ENCODE measurements at places on chromosomes 16 and 17.
A peak's percentile ranks its signal among the peaks of the same experiment; 100 is the strongest.

- DNase-seq = no peak
Observed at GRCh38 chr17:60792250-60792898, 114.7 kb downstream of the BCAS3 start.

DNA sequence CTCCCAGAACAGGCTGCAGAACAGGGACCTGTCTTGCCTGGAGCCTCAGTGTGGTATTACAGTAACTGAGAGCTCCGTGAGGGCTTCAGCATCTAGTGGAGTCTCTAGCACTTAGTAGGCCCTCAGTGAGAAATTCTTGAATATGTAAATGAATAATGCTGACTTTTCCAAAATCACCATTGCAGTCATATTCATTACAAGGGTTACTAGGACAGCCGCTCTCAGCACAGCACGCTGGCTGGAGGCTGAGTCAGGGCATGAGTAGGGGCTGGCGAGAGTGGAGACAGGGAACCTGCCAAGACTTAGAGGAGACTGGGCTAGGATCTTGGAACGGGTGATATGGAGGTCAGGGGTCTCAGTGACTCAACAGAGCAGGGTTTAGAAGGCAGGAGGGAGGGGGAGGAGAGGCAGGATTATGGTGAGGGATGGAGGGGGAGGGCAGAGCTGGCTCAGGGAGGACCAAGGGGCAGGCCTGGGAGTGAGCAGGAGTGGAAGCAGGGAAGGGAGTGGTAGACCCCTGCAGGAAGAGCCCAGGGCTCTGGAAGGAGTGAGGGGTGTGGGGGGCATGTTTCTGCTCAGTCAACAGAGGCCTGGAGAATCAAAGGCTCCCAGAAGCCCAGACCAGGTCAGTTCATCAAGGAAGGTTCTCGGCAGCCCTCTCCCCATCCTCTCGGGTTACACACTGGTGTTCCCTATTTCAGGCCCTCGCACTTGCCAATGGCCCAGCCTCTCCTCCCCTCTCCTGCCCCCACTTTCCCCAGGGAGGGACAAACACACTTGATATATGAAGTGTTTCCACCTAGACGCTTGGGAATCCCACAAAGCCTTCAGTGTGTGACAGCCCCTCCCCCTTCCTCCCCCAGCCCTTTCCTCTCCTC lies 42.3 kb downstream of the FZD2 start:
- no peak for DNase-seq

DNA sequence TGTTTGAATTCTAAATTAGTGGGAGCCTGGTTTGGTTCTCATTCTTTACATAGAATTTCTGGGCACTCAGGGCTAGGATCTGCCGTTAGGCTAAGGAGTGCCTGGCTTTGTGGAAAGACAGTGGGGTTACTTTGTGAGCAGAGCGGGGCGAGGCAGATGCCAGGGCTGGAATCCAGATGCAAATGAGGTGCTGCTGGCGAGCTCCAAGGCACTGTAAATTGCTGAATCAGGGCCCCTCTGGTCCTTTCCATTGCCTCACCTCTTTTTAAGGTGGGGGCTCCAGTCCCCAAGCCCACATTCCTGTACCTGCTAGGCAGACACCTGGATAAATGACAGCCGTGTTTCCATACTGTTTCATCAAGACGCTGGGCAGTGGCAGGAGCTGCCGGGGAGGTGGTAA lies 33.8 kb downstream of the PIPOX start:
- DNase-seq = no peak

GRCh38 chr17:5809056-5809455 lies 224.7 kb upstream of the NLRP1 start:
- DNase-seq = no peak

DNA sequence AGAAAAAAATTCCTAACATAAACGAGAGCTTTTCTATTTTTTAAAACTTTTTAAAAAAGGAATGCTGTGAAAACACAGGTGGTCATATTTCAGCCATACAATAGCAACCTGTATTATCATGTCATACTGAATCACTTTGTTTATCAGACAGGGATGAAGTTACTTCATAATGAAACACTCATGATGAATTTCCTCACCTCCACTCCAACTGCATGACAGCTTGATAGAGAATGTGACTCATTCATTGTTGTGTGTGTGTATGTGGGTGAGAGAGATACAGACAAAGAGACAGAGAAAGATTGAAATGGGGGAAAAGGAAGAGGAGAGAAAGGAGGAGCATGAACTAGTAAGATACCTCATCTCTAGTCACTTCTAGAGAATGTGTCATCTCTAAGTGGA lies 109.0 kb downstream of the SYCE1L start:
- DNase-seq = no peak

DNA sequence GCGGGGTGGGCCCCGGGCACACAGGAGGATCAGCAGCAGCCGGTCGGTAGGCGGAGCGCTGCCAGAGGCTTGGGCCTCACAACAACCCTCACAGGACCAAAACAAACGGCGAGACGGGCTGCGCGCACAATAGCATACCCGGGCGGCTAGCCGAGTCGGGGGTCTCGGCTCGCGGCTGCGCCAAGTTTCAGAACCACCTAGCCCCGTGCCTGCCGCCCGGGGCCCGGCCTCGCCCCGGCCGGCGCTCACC lies 732 bp downstream of the ULK2 start:
- peak; percentile 67 for DNase-seq

GRCh38 chr17:65430209-65430833 lies 131.1 kb downstream of the AXIN2 start:
- DNase-seq = no peak

- no peak for DNase-seq
Observed at GRCh38 chr16:89244754-89245153, 27.3 kb downstream of the ZNF778 start.

GRCh38 chr16:4520913-4521312 lies 17.7 kb downstream of the CDIP1 start:
- DNase-seq = no peak

- DNase-seq = no peak
Observed at GRCh38 chr17:1264196-1264595, 6.0 kb upstream of the BHLHA9 start.

GRCh38 chr17:79086609-79087427 lies 12.2 kb downstream of the ENGASE start:
- DNase-seq = no peak
